ELF-1 (cell line): ENCODE measurements at places on chromosomes 7 and 10.

DNA sequence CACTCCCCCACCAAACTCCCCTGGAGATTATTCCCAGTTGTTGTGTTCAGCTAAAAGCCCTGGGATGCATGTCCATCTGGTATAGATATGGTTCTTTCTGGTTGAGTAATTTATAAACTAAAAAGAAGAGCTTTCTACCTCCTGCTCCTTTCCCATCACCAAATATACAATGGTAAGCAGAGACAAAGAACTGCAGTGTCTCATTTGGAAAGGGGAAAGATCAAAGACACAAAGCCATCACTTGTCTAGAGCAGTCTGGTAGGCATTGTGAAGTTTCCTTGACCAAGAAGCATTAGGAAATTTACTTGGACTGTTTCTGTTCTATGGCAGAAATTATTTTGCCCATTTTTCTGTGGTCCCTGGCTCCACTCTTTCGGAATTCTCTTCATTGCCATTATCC is 24.9 kb upstream of the PANK1 start:
- no peak for DNase-seq

- DNase-seq: no peak
Observed at GRCh38 chr7:43491984-43492383, 90.9 kb upstream of the STK17A start.

DNA sequence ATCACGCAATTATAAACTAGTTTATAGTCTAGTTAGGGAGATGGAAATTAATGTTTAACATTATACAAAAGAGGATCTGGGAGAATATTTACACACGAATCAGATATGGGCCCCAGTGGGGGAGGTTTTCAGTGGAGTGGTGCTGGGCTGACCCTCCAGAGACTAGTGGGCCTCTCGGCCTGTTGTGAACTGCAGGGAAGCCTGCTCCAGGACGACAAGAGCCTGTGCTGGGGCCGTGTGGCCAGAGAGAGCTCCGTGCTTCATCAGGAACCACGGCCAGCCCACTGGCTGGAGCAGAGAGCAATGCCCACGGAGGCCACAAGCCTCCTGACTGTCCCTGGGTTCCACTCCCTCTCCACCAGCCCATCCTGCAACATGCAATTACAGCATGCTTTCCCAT is 11.3 kb upstream of the ESYT2 start:
- no peak for DNase-seq

DNA sequence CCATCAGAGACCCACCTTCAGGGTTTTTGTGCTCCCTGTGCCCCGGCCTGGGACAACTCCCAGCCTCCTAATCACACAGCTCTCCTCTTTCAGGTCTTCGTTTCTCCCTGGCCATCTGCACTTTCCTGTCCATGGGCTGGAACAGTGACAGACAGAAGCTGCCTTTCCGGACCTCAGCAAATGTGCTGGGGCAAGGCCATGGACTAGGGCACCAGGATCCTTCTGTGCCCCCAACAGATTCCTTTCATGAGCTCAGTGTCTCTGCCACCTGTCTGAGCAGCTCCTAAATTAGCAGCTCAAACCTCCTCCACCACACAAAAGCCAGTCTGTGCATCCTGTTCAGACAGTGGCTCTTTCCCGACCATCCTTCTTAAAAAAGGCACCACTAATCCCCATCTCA is 41.9 kb upstream of the FRMD4A start:
- DNase-seq: no peak

DNA sequence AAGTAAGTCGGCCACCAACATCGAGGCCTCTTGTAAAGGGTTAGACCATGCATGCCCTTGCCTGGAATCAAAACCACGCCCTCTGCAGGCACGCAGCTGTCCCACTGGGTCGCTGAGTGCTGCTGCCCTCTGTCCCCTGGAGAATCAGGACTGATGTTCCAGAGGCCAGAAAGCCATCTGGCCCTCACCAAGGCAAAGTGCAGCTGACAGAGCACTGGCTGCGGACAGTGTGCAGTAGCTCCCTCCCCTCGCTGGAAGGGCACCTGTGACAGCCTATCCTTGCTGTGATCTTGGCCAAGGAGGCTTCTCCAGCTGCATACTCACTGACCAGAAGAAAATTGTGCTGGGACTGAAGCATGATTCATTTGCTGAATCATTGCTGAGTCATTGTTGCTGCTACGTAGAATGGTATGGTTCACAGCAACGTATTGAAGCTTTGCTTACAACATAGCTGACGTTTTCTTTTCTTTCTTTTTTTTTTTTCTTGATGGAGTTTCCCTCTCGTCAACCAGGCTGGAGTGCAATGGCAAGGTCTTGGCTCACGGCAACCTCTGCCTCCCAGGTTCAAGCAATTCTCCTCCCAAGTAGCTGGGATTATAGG is 30.4 kb downstream of the DDC start:
- peak; percentile 44 for DNase-seq

DNA sequence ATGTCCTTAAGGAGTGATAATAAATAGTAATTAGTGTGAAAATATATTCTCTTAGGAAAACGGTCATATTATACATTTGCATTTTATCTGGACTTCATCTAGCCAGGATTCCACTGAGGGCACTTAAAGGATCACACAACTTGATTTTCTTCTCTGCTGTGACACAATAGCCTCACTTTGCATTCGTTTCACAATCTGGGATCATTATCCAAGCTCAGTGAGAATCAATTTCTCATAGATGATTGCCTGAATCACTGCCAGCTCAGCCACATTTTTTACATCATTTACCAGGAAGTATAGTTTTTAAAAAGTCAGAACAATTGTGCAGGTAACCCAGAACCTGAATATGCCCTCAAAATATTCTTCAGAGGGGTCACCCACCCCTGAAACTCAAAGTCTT is 68.9 kb downstream of the PTPRZ1 start:
- no peak for DNase-seq

- DNase-seq: no peak
Observed at GRCh38 chr10:126500866-126501265, 112.6 kb upstream of the ADAM12 start.

- DNase-seq: peak; percentile 88
Observed at GRCh38 chr10:132229834-132230556, 43.2 kb downstream of the DPYSL4 start.

GRCh38 chr10:44924261-44925040 is 13.3 kb downstream of the TMEM72 start:
- DNase-seq: no peak

DNA sequence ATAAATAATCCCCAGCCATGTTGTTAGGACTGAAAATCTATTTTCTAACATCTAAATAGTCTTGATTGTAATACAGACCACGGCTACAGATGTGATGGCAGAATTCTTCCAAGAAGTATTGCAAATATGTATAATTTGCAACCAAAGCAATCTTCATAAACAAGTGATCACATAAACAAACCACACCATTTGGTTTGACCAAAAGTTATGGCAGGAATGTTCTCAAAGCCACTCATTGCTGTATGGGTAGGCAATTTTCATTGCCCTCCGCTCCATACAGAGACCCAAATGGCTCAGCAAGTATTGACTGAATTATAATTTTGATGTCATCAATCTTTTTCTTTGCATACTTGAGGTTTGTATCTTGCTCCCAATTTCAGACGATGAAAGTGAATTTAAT is 19.0 kb upstream of the RHOBTB1 start:
- no peak for DNase-seq

DNA sequence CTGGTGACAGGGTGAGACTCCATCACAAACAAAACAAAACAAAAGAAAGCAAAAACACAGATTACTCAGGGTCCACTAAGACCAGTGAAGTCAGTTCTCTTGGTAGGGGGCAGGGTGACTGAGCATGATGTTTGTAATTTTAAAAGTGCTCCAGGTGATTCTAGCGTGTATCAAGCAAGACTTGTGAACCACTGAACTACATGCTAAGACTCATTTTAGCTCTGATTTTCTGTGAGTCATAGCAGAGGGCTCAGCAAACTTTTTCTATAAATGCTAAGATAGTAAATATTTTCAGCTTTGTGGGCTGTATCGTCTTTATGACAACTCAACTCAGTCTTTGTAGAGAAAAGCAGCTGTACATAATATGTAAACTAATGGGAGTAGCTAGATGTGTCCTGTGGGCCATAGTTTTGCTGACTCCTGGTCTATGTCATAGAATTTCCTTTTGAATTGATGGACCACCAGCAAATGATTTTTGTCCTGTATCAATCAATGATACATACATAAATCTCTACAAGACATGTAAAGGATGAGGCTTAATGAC is 141.3 kb downstream of the CFTR start:
- DNase-seq: no peak

- DNase-seq: no peak
Observed at GRCh38 chr10:133346413-133346812, 760 bp upstream of the PRAP1 start.

- DNase-seq: no peak
Observed at GRCh38 chr7:158538156-158538946, 49.3 kb downstream of the PTPRN2 start.

DNA sequence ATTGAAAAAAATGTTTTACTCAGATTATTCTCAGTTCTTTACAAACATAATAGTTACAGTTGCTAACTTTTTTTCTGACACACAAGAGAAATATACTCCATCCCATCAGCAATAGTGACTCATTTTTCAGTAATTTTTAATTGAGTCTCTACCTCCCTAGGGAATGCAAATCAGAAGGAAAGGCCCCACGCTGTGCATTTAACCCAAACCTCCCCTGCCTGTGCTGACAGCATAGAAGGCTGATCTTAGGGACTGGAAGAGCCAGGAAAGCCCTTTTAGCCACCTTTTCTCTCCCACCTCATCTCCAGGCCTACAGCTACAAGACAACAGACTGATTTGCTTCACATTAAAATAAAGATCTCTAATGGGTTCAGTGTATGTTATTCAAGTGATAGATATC is 24.7 kb upstream of the PIK3CG start:
- peak; percentile 12 for DNase-seq

DNA sequence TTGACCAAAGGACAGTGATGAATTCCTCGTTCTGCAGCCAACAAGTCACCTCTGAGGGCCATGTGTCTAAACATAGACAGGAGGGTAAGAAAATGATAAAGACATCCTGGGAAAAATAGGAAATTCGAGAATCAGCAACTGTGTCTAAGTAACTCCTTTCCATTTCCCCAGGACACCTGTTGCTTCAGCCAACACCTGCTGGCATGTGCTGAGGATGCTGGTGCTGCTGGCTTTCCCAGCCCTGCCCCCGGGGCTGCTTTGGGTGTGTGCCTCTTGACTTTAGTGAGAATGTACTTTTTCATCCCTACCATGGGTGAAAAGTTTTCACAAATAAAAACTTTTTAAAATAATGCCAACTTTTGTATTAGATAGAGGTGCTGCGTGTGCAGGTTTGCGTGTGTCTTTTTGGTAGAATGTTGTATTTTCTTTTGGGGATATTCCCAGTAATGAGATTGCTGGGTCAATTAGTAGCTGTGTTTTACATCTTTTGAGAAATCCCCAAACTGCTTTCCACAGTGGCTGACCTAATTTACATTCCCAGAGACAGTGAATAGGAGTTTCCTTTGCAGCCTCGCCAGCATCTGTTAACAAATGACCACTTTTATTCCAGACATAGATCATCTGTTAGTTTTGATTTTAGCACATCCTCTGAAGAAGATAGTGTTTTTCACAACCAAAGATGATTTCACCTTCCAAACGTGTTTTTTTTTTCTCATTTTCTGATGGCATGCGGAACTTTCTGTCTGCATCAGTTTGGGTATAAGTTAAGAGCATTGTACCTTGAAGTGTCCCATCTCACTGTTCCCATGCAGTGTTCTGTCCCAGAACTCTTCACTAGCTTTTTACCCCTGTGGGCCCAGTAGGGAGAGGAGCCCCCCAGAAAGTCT is 104.2 kb upstream of the ACBD5 start:
- DNase-seq: no peak

DNA sequence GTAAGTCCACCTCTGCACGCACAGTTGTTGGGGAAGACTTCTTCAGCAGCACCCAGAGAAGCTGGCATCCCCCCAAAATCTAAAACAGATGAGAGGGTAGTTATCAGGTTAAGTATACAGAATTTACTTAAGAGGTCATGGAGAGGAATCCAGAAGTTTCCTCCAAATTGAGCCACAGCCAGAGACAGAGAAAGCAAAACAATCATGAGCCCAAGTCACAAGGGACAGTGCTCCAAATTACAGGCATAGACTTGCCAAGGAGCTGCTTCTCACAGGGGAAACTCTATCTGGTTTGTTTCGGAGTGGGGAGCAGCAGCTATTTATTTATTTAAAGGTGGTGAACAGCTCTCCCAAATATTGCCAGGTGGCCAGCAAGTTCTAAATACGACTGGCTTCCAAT is 308.4 kb downstream of the SKIDA1 start:
- no peak for DNase-seq

DNA sequence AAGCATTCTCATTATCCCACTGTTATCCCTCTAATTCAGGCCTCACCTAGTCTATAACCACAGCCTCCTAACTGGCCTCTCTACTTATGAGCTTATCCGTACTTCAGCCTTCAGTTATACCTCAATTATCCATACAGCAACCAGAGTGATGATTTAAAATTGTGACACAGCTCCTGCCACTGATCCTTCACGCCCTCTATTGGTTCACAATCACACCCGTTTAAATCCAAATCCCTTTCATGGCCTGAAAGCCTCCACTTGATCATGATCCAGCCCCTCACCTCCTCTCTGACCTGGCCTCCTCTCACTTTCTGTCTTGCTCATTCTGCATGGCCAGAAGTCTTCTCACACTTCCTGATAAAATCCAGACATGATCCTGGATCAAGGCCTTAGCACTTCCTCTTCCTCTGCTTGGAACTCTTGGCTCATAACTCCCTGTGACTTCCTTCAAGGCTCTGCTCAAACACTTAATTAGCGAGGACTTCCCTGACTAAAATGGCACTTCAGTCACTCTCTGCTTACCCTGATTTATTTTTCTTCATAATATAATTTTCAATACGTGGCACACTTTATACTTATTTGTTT is 19.0 kb upstream of the TMEM26 start:
- DNase-seq: no peak

GRCh38 chr10:51642581-51642980 is 56.8 kb downstream of the CSTF2T start:
- DNase-seq: no peak

- DNase-seq: no peak
Observed at GRCh38 chr10:26031300-26031699, 97.3 kb downstream of the MYO3A start.

GRCh38 chr10:50739618-50740292 is at the start of gene ASAH2B:
Gene ASAH2B, plus strand, starts transcription at chr10:50739936. Its CDS starts 5,195 bp downstream, at chr10:50745131.
- peak; percentile 86 for DNase-seq

- DNase-seq: no peak
Observed at GRCh38 chr7:47512481-47513176, 69.3 kb downstream of the TNS3 start.

DNA sequence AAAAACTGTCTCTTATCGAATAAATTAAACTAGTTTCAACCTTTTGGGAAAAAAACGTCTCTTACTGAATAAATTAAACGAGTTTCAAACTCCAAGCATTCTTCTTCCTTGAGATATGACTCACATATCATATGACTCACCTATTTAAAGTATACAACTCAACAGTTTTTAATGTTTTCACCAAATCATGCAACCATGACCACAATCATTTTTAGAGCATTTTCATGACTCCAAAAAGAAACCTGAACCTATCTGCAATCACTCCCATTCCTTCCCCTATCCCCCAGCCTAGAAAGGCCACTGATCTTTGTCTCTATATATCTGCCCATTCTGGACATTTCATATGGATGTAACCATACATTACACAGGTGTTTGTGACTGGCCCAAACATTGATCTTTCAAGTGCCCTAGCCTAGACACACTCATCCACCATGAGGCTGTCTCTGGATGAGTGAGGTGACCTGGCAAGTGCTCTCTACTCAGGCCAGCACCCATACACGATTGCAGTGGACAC is 115.3 kb downstream of the PIP4K2A start:
- DNase-seq: no peak

- no peak for DNase-seq
Observed at GRCh38 chr10:44030738-44031137, 354.2 kb downstream of the CXCL12 start.
